ENCODE measurements at places on chromosomes 1 and 21.

DNA sequence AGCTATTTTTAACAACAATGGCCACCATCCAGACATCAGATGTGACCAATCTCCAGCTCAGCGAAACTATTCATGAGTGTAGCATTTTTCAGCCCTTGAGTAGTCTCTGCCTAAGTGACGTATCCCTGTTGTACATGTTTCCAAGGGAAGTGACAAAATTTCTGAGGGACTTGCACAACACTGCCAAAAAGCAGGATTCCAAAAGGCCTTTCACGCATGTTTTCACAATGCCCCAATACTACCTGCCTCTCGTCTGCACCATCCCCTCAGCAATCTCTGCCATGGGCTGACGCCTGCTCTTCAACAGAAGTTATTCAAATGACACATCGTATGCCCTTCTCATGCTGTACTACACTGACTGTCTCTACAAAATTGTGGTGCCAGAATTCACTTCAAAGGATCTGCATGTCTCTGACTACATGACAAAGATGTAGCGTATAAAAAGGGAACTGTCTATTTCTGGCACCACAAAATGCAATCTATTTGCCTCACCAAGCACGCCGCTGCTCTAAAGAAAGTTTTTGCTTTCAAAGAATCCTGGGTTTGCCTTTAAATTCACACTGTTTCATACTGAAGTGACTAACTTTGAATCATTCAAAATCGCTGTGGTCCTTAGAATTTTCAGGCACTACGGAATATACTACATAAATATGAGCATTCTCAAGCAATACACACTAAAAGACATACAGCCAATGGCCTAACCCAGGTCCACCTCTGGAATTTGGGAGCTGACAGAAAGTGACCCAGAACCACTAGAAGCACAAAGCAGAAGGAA is 32.9 kb downstream of the JAK1 start:
- DNase-seq: peak; percentile 72

DNA sequence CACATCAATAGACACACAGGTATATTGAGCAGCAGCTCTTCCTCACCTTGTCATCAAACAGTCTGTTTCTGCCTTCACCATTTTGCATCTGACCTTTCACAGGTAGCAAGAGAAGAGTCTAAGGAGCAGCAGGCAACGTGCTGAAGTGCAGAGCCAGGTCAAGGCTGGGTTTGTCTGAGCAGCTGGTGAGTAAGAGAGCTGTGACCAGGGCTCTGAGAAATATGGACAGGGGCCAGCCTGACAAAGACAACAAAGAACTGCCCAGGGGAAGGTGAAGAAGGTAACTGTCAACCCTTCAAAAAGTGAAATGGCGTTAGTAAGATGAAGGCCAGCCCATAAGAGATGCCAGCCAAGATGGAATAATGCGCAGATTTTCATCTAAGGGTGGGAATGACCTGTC is 58.9 kb upstream of the LRRC8D start:
- peak; percentile 22 for DNase-seq

- no peak for DNase-seq
Observed at GRCh38 chr1:27342778-27343638, 1.2 kb downstream of the SYTL1 start.

GRCh38 chr1:200260597-200261335 is 149.1 kb downstream of the ZNF281 start:
- no peak for DNase-seq

- DNase-seq: no peak
Observed at GRCh38 chr1:164689672-164690511, 130.9 kb downstream of the PBX1 start.

DNA sequence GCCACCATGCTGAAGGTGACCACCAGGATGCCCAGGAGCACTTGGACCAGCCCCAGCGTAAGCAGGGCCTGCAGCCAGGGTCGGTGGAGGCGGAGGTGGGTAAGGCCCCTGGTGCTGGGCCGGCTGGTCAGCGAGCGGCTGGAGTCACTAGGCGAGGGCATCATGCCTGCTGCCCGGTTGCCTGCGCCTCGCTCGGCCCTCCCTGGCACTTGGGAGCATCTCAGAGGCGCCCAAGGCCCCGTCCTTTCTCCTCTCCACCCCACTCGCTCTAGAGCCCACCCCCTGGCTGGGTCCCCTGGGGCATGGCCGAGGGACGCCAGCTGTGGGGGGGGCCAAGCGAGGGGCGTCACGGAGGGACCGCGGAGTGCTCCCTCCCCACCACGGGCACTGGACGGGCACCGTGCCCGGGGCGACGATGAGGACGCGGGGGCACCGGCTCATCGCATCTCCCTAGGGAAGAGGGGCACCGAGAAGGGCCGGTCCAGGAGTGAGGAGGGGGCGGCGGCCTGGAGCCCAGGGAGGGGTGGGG is 505 bp downstream of the ENTREP3 start:
- DNase-seq: peak; percentile 46

DNA sequence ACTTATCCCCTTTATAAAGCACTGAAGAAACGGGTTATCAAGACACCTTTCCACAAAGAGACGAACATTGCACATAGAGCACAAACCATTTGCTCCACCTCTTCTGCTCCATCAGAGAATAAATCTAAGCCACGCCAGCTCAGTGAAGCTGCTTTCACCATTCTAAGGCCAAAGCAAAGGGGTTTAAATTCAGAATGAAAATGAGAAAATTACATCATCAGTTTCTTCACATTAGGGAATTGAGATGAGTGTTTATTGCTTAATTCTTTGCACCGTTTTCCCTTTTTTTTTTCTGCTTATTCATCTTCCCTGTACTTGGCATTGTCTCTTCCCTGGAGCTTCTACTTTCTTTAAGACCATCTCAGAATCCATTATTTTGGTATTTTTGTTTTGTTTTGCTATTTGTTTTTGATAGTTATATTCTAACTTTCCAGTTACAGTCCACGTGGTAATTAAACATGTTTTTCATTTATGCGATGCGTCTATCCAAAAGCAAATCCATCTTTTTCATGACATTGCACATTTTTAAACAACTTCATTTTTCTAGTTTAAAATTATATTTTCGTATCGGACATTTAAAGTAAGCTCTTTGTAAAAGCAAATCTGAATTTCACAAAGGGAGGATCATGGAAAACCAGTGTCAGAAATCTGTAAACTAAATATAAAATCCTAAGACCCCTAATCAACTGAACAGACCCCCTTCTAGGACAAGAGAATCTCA is 1.9 kb upstream of the OR2T34 start:
- DNase-seq: no peak

DNA sequence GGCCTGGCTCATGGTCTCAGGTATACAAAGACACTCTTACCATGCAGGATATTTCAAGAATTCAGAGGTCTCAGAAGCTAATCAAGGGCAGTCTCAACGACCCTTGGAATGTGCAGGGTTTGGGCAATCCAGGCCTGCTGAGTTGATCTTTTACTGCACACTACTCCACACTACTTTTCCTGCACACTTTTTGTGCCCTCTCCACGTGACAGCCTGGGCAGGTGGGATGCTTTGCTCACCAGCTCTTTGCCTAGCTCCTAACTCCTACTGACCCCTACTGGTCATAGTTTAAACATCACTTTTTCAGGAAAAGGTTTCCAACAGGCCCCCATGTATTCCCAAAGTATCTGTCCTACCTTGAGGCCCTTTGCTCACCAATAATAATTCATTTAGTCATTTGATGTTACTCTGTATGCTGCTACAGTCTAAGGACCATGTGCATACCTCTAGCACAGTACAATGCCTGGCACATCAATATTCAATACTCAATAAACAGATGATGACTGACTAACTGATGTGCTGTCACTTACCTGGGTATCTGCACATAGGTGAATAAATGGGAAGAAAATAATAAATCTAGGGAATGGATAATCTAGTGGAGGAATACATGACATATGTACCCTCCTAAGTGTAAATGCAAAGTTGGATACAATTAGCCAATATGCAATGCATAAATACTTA is 9.6 kb downstream of the DUSP23 start:
- DNase-seq: no peak

- DNase-seq: no peak
Observed at GRCh38 chr1:169115891-169116585, 9.5 kb downstream of the ATP1B1 start.

DNA sequence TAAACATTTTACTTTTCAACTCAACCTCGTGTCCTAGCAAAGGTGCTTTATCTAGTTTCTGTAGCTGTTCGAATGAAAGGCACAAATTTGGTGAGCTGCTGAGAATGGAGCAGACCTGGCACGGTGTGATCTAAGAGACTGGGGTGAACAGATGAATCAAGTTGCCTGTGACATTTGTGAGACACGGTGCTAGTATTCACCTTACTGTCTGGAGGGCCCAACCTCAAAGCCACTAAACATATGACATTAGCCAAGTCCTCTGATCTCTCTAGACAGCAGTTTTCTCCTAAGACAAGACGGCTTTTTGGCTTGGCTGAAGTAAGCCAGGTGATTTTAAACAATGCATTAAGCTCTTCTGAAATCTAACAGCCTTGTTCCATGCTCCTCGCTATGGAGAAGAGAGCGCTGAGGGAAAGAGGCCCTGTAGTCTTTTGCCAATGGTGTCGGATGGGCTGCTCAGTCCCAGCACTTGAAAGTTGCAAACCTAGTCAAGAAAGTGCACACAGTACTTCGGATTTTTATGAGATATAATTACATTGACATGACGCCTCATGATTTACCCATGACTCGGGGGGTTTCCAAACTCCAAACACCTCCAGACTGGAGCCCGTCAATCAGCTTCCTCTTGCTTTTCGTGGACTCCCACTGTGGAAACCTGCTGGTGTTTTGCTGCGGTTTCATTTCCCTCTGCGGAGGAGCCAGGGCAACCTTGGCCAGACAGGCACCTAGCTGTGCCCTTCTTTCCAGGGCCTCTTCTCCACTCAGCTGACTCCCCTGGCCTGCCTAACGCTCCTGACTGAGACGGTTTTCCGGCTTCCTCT is 794 bp upstream of the TOR3A start:
- DNase-seq: no peak

DNA sequence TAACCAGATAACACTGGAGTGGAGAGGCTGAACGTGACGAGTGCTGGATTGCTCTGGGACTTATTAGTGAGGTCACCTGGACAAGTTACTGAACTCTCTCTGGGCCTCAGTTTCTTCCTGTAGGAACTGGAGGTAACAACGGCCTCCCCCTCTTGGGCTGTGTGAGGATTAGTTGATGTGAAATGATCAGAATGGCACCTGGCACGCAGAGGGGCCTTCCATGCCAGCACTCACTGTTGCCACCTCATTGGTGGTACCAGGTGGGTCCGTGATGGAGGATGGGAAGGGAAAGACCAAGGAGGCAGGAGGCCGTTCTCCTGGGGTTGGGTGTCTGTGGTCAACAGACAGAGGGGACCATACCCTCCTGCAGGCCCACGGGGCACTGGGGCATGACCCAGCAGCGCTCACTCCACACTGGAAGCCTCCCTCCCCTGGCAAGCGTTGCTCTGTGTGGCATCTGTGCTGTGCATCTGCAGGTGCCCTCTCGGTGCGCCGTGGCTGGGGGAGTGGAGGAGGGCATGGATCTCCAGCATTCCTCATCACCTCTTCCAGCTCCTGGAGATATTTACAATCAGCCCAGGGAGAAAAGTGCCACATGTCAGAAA is 349.5 kb upstream of the VAMP3 start:
- DNase-seq: no peak

- DNase-seq: no peak
Observed at GRCh38 chr1:178324003-178324402, 172.8 kb downstream of the CLEC20A start.

DNA sequence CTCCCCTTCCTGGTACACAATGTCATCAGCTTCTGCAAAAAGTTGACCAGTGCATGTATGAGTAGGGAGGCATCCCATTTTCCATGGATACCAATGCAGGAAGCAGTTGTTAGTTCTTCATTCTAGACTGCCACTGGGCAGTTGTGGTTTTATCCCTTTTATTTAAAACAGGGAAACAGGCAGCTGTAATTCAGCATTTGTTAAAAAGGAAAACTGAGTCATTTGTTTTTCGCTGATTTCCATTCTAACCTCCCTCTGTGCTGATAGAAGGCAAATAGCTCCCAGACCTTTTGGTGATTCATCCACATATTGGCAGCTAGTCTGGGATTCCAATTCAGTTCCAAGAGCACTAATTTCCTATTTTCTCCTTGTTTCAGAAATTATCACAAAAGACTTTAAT is 21.1 kb upstream of the ABCA4 start:
- no peak for DNase-seq

- no peak for DNase-seq
Observed at GRCh38 chr1:17733661-17734060, 21.5 kb upstream of the ACTL8 start.

GRCh38 chr1:183635099-183635605 is 431 bp downstream of the ARPC5 start:
- peak; percentile 43 for DNase-seq

GRCh38 chr1:73813236-73813635 is 384.7 kb downstream of the LRRIQ3 start:
- DNase-seq: no peak

DNA sequence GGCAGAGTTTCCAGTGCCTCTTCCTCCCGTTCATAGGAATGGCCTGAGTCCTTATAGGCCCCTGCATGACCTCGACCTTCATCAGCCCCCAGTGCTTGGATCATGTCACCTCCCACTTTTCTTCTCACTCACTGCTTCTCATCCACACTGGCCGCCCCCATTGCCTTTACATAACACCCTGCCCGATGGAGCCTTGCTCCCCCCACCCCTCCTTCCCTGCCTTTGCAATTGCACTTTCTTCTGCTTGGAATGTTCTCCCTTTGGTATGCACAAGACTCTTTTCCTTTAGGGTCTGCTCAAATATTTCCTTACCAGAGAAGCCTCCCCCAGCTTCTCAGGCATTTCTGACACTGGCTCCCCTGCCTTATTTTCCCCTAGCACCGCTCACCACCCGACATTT is 125.2 kb upstream of the KCNJ6 start:
- DNase-seq: no peak

DNA sequence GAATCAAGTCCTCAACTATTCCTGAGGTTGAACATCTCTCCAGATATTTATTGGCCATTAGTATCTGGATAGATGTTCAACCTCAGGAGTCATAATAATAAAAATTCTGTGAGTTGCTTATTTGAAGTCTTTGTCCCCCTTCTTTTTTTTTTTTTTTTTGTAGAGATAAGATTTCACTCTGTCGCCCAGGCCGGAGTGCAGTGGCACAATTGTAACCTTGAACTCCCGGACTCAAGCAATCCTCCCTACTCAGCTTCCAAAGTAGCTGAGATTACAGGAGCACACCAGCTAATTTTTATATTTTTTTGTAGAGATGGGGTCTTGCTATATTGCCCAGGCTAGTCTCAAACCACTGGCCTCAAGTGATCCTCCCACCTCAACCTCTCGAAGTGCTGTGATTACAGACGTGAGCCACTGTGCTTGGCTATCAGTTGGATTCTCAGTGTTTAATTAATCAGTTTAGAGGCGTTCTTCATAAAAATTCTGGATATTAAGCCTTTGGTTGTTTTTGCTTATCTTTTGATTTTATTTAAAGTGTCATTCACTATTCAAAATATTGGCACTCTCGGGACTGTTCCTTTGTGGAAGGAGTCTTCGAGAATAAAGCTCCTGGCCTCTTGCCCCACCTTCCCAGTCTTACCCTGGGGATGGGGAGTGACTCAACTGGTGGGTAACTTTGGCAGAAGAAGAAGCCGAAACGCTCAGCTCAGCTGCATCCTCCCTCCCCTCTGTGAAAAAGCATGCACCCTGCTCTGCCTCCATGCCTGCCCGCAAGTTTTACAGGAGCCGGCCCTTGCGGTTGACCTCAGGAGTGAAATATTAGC is 11.2 kb upstream of the HYI start:
- DNase-seq: peak; percentile 41

- no peak for DNase-seq
Observed at GRCh38 chr1:102799496-102799895, 308.8 kb downstream of the COL11A1 start.
